ENCODE measurements at places on chromosomes 7 and 10. TPM values are rescaled to one million over a fixed set of nuclear protein-coding genes. Genes with fewer than 3 reads are reported as not detected.

FAM221A gene
- total RNA-seq = 3.0 TPM

HMX3 gene
- not detected for total RNA-seq

CUZD1 gene
- 0.17 TPM for total RNA-seq

STOX1 gene
- total RNA-seq = 0.12 TPM

FZD8 gene
- 30.9 TPM for total RNA-seq

PPP1R17 gene
- not detected for total RNA-seq

NCF1 gene
- not detected for total RNA-seq

SPDYE16 gene
- total RNA-seq = not detected

IDE gene
- 31.4 TPM for total RNA-seq

SHH gene
- total RNA-seq = 0.16 TPM

CTAGE15 gene
- not detected for total RNA-seq

DNAJC9 gene
- total RNA-seq = 18.9 TPM

SUGCT gene
- total RNA-seq = 17.9 TPM

ENO4 gene
- 1.4 TPM for total RNA-seq

STEAP2 gene
- 2.3 TPM for total RNA-seq

ZNF92 gene
- total RNA-seq = 11.3 TPM

CYP3A4 gene
- total RNA-seq = not detected

GBX1 gene
- not detected for total RNA-seq

GPC2 gene
- 7.6 TPM for total RNA-seq

GDF2 gene
- total RNA-seq = not detected

FXYD4 gene
- not detected for total RNA-seq

SAP25 gene
- total RNA-seq = 1.4 TPM

C7orf57 gene
- not detected for total RNA-seq

MKI67 gene
- 4.6 TPM for total RNA-seq

KNDC1 gene
- 2.6 TPM for total RNA-seq

C10orf62 gene
- total RNA-seq = not detected

TCERG1L gene
- 1.9 TPM for total RNA-seq

LRRC4 gene
- 4.5 TPM for total RNA-seq

DGKB gene
- total RNA-seq = 0.24 TPM

DRGX gene
- total RNA-seq = not detected

LLCFC1 gene
- not detected for total RNA-seq

GJD4 gene
- not detected for total RNA-seq

ZNF775 gene
- total RNA-seq = 6.5 TPM

ZNF727 gene
- total RNA-seq = not detected

EN2 gene
- not detected for total RNA-seq

MYO1G gene
- total RNA-seq = 0.11 TPM

HMX2 gene
- not detected for total RNA-seq

CC2D2B gene
- 0.60 TPM for total RNA-seq
